ENCODE measurements at places on chromosomes 4 and X.

DNA sequence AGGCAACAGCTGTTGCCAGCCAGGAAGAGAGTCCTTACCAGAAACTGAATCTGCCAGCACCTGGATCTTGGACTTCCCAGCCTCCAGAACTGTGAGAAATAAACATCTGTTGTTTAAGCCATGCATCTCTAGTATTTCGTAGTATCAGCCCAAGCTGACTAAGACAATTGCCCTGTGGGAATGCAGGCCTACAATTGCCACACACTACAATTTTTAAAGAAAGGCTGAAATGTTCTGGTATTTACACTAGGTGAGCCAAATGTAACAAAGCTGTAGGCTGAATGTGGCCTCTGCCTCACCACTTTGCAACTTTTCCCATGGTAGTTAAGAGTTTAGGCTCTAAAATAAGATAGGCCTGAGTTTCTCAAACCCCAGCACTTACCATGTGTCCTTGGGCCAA is 59.1 kb downstream of the SPATA18 start:
- DNase-seq = no peak

DNA sequence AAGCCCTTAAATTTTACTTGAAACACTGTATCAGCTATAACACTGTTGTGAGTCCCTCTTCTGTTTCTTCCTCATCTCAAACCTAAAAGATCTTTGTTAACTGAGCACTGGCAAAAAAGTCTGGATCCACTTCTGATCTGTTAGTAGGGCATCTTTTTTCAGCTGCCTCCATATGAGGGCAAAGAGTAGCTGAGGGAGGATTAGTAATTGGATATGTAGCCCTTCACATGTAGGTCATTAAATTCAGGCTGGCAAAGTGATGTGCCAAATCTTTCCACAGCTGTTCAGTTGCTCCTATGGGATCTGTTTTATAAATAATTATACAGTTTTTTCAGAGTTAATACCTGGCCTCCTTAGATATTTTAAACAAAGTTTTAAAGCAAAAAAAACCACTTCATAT is 1.1 kb upstream of the TRMT10A start:
- no peak for DNase-seq

- no peak for DNase-seq
These were observed 373.2 kb downstream of the BCOR start for GRCh38 chrX:39724544-39724943.

GRCh38 chr4:157300701-157301100 is 80.2 kb downstream of the GRIA2 start:
- no peak for DNase-seq

DNA sequence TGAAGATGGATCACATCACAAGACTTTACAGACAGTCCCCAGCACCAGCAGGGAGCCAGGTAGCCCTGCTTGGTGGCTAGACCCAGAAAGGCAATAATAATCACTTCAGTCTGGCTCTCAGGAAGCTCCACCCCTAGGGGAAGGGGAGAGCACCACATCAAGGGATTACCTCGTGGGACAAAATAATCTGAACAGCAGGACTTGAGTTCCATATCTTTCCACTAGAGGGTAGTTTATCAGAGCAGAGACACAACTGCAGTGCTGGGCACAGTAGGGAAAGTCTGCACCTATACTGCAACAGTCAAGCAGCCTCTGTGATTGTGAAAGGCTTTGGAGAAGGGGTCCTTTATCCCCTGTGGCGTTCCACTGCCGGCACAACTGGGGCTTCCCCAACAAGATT is 547.0 kb upstream of the POU3F4 start:
- DNase-seq = no peak

Measured in posterior cingulate gyrus (tissue), 11 donors.